ENCODE measurements at places on chromosomes 3 and 15.
A peak's percentile ranks its signal among the peaks of the same experiment; 100 is the strongest.

GRCh38 chr15:66587749-66588148 lies 22.0 kb upstream of the LCTL start:
- no peak for DNase-seq

- no peak for DNase-seq
Measured at GRCh38 chr3:23252122-23252521, 49.0 kb downstream of the UBE2E2 start.

DNA sequence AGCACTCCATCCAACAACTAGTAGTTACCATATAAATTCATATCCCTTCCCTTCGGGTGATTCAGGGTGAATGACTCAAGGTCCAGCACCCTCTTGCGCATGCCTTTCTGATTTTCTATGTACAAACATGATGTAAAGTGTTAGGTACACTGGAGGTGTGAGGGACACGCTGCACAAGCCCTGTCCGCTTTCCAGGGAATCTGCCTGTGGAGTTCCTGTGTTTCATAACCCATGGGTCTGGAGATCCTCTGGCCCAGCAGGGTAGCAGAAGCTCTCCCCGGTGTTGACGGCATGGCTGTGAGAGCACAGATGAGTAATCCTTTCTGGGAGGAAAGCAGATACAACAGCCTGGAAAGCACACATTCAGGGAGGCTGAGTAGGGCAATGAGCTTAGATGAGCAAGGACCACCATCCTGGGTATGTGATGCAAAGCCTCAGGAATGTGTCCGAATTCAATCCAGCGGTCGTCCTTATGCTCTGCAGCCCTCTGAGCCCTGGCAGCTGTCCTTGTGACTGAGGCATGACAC lies 142.9 kb upstream of the TP63 start:
- no peak for DNase-seq

DNA sequence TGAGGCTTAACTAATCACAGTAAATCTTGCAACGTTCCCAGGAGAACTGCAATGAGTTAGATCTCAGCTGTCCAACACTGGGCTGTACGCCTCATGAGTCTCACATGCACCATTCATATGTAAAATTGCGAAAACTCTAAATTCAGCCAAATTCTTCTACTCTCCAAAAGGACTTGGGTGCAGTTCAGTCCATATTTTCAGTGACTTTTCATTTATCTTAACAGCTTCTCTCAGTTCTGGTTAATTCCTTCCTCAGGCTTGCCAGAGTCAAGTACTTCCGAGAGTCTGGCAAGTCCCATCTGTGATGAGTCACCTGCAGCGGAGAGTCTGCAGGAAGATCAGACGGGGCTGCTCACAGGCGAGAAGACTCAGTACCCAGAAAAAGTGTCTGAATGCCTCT lies 11.5 kb downstream of the CCDC80 start:
- no peak for DNase-seq

DNA sequence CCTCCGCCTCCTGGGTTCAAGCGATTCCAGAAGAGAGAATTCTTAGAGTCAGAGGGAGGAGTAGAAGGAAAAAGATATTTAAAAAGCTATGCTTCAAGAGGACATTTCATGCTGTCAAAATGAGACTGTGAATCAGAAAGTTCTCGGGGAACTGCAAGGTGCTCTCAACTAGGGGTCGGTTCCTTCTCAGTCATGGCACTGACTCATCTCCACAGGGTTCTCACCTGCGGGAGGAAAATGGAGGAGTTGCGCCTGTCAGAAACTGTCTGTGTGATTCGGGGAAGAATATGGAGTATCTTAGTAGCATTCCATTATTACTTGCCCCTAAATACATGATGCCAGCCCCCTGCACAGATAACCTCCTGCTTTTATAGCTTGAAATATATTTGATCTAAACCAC lies 47.4 kb downstream of the APH1B start:
- DNase-seq = no peak

- DNase-seq = no peak
Measured at GRCh38 chr3:64290864-64291263, 65.6 kb upstream of the PRICKLE2 start.

DNA sequence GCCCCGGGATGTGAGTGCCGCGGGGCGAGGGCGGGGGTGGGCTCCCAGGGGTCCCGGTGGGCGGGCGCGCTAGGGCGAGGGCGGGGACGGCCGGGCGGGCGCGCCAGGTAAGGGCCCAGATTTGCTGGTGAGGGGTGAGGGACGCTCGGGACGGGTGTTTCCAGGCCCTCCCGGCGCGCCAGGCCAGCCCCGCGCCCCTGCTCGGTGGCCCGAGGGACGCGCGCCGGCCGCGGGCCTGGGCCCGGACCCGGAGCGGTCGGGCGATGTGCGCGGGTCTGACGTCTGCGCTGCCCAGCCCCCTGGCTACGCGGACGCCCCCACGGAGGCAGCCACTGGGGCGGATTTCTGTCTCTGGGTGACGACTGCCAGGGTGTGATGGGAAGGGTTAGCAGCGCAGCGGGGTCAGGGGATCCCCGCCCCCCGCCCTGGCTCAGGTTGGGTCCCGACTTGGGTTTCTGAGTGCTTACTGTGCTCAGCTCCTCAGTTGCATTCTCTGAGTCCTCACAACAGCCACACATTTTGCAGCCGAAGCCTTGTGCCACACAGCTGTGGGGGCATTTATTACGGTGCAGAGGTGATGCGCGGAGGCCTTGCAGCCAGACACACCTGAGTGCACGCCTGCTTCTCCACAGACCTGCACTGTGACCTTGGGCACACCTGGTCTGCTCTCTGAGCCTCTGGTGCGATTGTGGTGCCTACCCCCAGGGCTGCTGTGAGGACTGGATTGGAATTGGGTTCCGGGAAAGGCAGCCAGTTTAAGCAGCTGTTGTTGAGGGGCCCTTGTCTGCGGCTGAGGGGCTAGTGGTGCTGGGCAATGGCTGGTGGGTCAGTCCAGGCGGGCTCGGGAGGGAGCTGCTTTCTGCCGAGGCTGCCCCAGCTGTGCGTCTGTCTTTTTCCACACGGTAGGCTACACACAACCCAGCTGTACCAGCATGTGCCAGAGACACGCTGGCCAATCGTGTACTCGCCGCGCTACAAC lies 523 bp downstream of the HDAC11 start:
- DNase-seq = peak; percentile 38

- no peak for DNase-seq
Measured at GRCh38 chr15:73631915-73632669, 1.1 kb downstream of the NPTN start.

DNA sequence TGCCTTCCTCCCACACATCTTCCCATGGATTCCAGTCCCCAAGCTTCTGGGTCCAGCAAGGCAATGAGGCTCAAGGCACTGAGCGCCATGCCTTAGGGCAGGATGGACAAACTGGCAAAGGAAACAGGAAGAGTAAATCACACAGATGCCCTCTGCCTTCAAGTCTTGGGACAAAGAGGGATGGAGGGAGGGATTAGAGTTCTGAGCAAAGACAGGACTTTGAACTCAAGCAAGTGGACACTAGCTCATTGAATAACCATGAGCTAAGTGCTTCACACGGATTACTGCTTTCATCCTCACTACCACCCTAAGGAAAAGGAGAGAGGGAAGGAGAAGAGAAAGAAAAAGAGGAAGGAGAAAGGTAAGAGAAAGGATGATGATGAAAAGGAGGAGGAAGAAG lies 7.6 kb upstream of the THBS1 start:
- no peak for DNase-seq

- DNase-seq = no peak
Measured at GRCh38 chr15:38796589-38796988, 232.0 kb upstream of the RASGRP1 start.

DNA sequence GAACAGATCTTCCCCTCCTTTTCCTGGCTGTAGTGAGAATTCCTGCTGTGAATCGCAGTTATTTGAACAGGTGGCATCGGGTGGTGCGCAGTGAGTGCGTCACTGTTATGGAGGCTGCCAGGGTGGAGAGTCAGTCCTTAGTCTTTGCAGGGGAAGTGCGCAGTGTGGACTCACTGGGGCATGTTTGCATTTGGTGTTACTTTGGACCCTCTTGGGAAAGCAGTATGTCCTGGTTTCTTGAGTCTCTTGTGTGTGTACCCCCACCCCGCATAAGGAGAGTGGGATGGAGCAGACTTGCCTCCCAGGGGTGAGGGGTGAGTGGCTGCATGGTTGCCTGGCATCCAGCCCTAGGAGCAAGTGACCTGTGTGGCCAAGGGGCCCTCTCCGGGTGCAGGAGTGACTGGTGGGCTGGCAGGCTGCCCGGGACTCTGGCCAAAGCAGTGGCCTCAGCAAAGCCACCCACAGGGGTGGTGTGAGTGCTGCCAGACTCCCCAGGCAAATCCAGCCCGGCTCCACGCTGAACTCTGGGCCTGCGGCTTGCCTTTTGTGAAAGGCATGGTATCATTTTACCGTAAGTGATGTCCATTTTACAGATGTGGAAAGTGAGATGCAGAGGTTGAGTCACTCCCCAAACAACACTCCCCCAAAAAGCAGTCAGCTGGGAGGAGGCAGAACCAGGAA lies 46.4 kb downstream of the DNASE1L3 start:
- DNase-seq = no peak

DNA sequence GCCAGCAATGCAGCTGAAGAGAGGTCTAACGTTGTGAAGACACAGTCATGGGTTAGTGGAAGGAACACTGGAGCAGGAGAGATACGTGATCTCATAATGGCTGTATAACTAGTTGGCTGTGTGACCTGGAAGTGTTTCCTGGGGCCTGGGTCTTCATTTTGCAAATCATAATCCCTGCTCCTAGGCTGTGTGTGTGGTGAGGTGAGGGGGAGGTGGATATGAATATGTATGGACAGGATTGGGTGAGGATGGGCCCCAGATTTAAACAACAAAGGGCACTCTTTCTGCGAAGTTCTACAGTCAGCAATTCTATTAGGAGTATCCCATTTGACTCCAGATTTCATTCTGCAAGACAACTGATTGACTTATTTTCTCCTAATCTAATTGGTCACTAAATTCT lies 41.3 kb downstream of the ANKRD28 start:
- no peak for DNase-seq

DNA sequence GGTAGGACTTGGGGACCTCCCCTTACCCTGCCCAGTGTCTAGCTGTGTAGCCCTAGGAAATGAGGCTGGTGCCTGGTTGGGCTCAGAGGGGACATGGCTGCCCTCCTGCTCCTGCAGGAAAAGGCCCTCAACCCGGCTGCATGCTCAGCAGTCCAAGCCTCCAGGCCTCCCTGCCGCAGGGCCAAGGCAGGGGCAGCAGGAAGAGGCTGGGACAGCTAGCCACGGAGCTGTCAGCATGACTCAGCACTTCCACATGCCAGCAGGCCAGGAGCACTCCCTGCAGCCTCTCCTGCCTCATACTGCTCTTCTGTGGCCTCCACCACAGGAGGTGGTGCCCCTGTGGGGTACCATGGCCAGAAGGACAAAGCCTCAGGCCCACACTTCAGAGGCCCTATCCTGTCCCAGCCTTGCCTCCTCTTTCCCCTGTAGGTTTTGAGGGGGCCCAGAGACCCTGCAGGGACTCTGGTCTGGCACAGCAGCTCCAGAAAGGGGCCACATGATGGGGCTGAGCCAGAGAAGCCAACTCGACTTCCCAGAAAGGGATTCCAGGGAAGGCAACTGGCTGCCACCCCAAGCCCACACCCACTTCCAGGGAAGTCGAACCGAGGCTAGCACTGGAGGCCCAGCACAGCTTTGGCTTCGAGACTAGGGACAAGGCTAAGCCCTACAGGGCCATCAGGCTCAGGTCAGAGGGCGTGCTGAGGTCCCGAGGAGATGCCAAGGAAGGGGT lies 19.5 kb downstream of the TKT start:
- DNase-seq = no peak

DNA sequence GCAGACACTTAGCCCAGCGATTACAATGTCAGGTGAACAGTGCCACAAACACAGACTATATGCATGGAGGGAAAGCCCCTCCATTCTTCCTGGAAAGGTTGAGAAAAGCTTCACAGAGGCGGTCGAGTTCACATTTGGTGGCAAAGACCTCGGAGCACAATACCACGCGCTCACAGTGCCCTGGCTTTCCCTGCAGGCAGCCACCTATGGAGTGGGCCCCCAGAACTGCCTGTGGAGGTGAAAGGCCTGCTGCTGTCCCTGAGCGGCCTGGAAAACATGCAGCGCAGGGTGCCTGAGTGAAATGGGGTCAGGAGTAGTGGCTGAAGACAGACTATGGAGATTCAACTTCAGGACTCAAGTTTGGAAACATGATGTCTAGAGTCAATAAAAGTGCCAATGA lies 26.9 kb downstream of the PDIA5 start:
- DNase-seq = no peak

GRCh38 chr15:39345176-39345575 lies 235.7 kb upstream of the THBS1 start:
- no peak for DNase-seq

DNA sequence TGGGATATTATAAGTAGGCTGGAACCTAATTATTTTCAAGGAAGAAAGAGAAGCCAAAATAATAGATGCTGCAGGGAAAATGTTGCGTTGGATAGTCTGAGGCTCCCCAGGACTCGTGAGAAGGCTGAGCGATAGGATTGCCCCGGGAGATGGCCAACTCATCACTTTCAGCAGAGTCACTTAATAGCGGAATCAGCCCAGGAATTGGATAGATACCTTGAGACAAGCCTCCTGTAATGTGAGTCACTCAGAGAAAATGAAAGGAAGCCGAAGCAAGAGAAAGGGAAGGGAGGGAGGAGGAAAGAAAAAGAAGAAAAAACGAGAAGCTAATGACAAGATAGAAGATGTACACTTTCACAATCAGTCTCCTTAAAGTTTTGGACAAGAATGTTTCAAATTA lies 94.3 kb downstream of the SQOR start:
- DNase-seq = no peak

- DNase-seq = no peak
Measured at GRCh38 chr3:156820692-156821080, 5.5 kb upstream of the LEKR1 start.

DNA sequence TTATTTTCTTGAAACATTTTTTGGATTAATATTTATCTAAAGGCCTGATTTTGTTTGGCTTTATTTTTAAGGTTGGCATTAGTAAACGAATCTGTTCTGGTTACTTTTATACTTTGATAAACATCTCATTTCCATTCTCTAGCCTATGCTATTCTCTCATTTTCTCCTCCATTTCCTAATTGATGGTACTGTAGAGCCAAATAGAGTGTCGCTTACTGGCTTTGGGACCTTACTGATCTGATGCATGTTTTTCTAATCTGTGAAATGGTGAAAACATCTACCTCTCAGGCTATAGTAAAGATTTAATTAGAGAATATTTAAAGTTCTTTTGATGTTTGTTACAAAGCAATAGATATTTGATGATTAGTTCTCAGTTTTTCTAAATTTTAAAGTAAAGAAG lies 1.6 kb downstream of the LNP1 start:
- no peak for DNase-seq

DNA sequence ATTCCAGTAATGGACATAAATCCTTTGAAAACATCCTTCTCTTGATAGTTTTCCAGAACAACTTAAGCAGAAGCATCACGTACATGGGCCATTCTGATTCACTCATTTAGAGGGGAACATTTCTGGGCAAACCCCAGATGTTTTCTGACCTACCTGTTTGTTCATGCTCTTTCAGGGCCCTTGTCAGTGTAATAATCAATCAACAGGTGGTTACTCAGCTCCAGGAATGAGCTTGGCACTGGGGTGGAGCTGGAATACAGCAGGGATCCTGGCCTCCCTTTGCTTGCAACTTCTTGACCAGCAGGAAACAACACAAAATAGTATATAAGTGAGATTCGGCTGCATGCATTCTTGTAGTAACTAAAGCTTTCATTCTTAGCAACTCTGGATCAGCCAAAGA lies 9.2 kb upstream of the UBE2E1 start:
- DNase-seq = no peak
